ENCODE measurements at places on chromosomes 7 and 10.

DNA sequence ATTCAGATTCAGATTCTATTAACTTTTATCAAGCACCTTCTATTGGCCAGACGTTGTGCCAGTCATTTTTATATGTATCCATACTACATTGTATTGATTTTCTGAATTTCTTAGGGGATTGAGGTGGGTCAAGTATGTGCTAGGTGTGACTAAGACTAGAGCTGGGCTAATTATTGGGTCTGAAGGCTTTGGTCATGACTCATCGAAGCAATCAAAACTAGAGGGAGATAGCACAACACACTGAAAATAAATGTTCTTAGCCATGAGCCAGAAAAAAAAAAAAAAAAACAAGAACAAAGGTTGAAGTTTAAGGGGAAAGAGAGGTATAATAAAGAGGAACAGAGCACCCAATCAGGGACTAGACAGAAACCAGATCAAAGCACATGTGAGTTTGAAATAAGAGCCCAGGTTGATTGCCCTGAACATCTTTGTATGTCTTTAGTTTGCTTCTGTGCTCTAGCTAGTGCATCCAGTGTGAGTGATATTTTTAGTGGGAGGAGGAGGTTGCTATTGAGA, 171.6 kb upstream of the FOXP2 start:
- DNase-seq, result no peak

DNA sequence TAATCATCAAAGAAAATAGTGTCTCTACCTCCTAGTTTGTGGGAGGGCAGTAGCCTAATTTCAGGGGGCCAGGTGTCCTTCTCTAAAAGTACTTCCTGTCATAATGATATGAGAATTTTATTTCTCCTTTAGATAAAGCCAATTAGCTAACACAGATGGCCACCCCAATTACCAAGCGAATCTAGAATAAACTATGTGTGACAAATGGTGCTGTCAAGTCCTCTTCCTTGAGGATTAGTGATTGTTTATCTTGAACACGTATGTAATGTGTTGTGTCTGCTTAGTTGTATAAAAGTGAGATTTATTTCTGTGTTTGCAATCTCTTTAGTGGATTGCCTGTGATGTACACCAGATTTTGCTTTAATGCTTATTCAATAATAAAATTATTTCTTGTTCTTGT, 1120.0 kb downstream of the SORCS1 start:
- DNase-seq, result no peak

- no peak for DNase-seq
Observed at GRCh38 chr10:35881320-35881719, 239.2 kb upstream of the FZD8 start.

DNA sequence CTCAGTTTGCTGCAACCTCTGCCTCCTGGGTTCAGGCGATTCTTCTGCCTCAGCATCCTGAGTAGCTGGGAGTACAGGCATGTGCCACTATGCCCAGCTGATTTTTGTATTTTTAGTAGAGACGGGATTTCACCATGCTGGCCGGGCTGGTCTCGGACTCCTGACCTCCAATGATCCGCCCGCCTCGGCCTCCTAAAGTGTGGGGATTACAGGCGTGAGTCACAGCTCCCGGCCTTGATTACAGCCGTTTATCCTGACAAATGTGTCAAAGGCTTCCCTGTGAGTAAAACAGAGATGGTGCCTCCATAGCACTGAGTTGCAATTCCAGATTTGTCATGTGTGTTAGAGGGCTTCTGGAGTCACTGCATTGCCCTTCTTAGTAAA, 273.7 kb downstream of the CCDC3 start:
- DNase-seq, result no peak

DNA sequence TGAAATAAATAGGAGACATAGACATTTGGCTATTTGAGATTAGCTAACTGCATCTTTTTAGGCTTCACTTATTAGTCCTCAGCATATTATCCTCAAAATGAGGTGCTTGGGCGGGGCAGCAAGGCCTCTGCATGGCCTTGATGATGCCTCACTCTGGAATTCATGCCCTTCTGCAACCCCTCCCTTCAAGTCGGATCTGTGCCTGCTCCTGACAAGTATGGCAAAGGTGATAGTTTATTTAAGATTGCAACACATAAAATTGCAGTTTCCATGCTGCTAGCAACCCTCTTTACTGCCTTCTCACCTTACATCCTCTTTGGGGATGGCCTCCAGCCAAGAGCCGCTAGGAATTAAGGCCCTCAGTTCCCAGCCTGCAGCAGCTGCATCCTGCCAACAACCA, 241.3 kb upstream of the ADARB2 start:
- no peak for DNase-seq

- no peak for DNase-seq
Observed at GRCh38 chr10:1369197-1369596, 313.0 kb downstream of the WDR37 start.

DNA sequence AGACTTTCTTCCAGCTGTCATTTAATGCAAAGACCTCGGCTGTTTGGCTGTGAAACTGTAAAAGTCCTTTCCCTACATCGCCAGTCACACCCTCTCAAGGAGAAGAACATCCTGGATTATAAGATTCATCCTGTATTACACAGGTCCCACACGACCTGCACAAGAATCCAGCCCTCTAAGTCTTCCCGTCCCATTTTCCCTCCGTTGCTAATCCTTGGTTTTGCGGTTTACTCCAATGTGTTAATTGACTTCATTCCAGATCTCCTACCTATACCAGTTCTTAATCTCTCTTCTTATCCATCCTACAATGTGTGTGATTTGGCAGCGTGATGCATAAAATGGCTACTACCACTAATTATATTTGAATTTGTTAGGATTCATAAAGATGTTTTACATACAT, 110.4 kb downstream of the COL28A1 start:
- no peak for DNase-seq

GRCh38 chr7:154480817-154481216, 428.6 kb downstream of the DPP6 start:
- no peak for DNase-seq

DNA sequence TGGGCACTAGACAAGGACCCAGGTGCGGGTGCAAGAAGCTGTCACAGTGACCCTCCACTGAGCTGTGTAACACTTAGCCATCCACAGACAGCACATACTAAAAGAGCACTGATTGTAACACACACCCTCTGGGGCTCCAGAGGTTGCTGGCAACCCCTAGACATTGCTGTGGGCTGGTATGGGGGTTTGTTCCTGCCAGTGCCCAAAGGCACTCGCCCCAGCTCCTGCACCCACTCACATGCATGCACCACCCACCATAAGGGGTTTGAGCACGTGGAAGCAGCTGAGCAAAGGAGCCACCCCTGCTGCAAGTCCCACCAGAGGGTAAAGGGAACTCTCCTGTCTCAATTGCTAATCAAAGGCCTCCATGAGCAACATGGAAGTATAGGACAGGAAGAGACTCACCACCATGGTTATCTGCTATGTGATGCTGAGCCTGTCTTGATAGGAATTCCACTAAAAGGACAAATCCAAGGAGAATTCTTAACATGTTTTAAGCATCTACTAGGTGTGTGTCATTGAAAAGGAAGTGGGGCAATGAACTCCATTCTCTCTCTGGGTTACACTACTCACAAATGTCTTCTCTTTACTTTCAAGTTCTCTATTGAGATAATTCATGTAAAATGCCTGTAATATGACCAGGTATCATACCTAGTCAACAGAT, 103.1 kb downstream of the GFRA1 start:
- no peak for DNase-seq

- DNase-seq, result no peak
Observed at GRCh38 chr7:78264105-78264504, 465.5 kb downstream of the PHTF2 start.

- no peak for DNase-seq
Observed at GRCh38 chr7:93799750-93800357, 90.7 kb downstream of the TFPI2 start.

DNA sequence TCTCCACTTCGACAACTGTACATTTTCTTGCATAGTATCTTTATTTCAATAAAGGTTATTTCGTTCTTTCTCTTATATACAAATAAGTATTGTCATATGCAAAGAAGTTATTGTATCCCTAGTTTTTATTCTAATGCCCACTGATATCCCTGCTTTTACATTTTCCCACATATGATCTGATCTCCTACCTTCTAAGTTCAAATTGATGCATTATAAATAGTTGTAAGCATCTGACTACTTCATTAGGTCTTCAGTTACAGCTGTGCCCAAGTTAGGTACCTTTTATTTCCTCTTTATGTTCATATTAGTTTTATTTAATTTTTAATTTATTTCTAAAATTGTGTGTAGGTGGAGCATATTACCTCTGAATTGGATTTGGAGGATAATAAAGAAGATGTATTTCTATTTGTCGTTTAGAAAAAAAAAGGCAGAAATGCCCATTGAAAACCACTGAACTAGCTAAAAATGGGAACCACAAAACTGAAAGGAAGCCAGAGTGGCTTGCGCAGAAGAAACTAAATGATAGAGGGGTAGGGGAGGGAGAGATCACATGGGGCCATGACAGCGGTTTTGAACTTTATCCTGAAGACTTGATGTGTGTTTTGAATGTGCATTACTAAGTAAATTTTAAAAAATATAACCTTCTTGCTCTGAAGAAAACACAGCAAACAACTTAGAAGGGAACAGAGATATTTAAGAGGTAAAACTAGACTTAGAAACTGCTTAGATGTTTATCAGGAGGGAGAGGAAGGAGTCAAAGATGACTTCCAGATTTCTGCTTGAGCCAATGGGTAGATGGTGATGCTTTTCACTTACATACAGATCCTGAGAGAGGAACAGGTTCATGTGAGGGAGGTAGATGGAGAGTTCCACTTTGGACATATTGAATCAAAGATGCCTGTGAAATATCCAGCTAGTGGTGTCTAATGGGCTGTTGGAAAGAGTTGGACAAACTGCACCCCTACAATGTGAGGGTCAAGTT, 9.3 kb upstream of the ZC3HAV1L start:
- DNase-seq, result no peak

DNA sequence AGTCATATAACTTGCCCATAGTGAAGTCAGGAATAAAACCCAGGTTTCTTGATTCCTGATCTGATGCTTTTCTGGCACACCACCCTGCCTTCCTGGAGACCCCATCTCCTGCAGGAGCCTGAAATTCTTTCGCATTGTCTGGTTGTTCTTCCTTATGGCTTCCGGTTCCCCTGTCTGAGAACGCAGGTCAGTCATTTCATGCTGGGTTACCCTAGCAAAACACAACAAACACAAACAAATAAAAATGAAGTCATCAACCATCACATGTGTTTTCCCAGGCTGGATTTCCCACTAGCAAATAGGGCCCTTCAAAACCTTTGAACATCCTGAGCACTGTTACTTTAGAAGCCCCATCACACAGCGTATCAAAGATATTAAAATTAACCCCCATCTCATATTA, 569.6 kb downstream of the LRMDA start:
- no peak for DNase-seq

GRCh38 chr10:64080071-64080470, 558.9 kb downstream of the REEP3 start:
- no peak for DNase-seq

DNA sequence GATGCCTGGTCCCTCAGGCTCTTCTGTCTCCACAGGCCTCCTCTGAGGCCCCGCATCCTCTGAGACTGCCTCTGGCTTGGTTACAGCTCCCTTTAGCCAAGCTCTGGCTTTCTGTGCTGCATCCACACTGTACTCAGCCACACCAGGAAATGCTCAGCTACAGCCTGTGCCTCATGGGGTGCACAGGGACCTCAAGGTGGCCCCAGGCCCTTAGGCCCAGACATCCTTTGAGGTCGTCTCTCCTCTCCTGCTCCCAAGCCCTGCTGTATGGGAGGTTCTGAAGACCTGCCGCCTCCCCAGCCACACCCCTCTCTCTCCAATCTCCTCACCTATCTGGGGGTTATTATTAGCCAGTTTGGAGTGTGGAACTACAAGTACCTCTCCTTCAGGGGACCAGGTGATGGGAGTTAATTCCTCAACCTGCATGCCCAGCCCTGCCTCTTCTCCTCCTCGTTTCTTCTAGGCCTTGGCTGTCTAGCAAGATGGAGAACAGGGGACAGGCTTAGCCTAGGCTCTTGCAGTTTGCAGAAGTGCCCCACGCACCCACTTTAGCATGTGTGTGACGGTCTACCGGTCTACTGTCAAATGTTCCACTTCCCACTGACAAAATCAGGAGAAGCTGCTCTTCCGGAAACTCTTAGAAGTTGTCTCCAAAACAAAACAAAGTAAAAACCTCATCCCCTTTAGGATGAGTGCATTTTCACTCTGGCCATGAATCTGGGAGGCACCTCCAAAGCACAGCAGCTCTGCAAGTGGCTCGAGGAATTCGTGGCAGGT, 64.0 kb upstream of the WAC start:
- DNase-seq, result no peak

- DNase-seq, result no peak
Observed at GRCh38 chr10:36711361-36711760, 414.0 kb upstream of the ANKRD30A start.

GRCh38 chr7:142420554-142421362, 162.9 kb upstream of the PRSS58 start:
- no peak for DNase-seq

- no peak for DNase-seq
Observed at GRCh38 chr7:127886248-127886647, 145.0 kb downstream of the LRRC4 start.

- no peak for DNase-seq
Observed at GRCh38 chr10:49744091-49744685, 17.9 kb downstream of the OGDHL start.

DNA sequence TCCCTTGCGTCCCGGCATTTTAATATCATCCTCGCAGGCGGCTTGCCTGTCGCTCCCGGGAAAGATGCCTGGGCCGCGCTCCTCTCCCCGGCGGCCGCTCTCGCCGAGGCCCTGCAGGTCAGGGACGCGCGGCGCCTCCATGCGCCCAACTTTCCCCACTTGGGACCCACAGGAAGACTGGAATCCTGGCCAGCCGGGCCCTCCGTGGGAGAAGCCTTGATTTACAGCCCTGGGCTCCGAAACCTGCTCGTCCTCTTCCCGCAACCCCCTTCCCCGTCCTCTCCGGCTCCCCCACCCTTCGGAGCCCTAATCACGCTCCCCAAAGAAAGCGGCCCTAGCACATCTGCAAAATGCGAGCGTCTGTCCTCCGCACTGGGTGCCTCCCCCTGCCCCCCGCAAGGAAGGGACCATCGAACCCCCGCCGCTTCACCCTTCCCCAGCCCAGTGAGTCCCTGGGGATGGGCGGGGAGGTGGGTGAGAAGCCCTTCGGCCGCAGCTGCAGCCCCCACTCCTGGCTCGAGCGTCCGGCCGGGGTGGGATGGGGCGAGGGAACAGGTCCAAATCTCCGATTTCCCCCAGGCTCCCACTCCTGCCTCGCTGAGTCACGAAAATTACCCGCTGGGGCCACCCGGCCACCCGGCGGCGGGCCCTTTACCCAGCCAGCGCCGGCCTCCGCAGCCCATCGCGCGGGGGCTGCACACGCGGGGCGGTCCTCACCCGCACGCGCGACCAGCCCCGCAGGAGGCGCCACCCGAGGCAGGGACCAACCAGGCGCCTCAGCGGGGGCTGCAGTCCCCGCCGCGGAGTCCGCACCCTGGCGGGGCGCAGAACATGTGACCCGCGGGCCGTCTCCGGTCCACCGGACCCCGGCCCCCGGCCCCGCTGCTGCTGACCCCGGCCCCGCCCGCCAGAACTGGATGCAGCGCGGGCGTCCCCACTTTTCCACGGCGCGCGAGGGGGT, 695 bp downstream of the HSPA12A start:
- DNase-seq, result no peak

- DNase-seq, result no peak
Observed at GRCh38 chr10:75773231-75773780, 341.9 kb downstream of the LRMDA start.

All from KG1 (cell line).